ELR (cell line): ENCODE measurements at places on chromosomes 2 and 18.

- no peak for DNase-seq
Observed at GRCh38 chr2:96664366-96664925, 21.9 kb downstream of the FER1L5 start.

- peak; percentile 56 for DNase-seq
Observed at GRCh38 chr18:72762515-72763122, 105.2 kb downstream of the NETO1 start.

GRCh38 chr18:51350081-51350480 is 152.6 kb upstream of the MEX3C start:
- no peak for DNase-seq

- DNase-seq = peak; percentile 62
Observed at GRCh38 chr2:147782141-147782930, 62.5 kb upstream of the ACVR2A start.

DNA sequence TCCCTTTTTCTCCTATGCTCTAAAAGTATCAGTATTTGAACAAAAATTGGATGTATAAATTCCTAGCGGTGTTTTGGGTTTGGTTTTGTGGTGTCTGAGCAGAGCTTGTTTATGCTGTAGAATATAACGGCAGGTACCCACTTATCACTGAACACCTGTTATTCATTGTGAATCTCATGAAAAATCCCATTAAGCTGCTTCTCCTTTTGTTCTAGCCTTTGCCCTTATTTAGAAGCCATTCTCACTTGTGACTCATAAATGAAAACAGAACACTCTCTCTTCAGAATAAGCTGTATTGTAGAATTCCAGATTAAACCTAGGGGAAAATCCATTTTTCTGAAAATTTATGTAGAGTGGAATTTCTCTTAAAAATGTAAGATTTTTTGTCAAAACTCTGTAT is 104.0 kb downstream of the PRPF40A start:
- no peak for DNase-seq

DNA sequence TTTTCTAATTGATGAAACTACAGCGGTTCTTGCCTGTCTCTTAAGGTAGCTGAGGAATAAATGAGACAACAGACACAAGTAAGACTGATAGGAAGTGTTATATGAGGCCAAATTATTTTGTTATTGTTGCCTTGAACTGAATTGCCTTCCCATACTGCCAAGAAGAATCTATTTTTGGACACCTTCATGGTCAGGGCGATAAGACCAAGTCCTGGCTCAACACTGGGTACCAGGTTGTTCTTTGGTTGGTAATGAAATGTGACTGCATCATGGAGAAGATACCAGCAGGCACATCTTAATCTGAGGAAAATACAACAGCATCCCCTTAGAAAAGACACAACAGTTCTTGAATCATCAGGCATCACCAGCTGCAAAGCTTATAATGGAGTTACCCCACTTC is 23.7 kb downstream of the MSGN1 start:
- no peak for DNase-seq

DNA sequence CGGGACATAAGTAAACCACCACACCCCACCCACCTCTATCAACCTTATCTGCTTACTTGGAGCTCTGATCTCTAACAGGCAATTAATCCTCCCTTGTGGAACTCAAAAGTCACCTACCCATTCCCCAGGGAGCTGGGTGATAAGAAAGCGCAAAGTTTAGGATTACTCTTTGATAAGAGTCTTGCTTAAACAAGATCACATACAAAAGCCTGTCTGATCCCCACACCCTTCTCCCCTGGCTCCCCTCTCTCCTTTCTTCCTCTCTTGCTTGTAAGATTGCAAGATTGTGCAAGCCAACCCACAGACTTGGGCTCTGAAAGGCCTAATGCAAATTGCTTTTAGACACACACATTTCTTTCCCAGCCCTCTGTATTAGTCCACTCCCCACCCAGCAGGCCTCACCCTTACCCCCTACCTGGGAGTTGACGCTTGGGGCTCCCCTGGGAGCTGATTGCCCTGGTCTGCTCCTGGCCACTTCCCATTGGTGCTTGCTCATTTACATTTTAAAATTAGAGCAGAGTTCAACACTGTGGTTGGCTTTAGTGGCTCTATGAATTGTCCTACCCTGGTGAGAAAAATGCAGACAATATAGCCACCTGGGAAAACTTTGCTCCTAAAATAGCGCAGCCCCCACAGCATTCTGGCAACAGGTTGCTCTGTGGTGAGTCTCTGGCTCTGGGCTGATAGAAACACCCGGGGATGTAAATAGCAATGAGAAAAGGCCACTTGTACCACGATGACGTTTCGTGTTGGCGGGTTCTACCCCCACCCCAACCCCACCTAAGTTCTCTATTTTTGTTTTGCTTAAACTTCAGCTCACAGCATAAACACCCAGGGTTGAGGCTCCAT is 92.8 kb upstream of the MSH2 start:
- no peak for DNase-seq

DNA sequence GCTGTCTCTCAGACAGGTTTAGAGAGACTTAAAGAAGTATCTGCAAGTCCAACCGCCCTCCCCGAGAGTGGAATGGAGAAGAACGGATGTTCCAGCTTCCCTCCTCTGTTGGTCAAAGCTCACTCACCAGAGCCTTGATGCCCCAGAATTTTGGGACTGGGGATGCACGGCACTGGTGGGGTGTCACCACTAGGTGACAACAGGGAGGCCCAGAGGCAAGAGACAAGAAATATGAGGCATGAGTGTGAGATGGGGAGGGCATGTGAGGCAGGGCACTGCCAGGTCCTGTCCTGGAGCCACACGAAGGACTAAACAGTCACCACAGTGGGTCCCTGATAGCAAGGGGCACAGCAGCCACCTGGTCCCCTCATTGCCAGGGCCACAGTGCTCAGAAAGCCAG is 35.1 kb upstream of the SH3BP4 start:
- no peak for DNase-seq

GRCh38 chr2:159155320-159155719 is 131.2 kb downstream of the WDSUB1 start:
- DNase-seq = no peak

DNA sequence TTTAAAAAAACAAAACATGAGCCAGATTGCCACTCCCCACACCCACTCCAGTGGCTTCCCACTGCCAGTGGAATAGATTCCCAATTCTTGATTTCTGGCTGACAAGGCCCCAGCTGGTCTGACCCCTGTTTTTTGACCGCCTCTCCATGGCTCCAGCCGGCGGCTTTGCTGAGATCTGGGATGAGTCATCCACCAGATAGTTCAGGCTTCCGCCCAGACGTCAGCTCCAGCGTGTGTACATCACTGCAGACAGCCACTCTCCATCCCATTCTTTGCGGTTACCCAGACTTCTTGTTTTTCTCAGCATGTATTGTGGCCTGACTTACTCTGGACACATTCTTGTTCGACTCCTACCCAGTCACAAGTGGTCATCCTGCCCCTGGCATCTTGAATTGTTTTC is 227.9 kb downstream of the GBX2 start:
- DNase-seq = peak; percentile 69

DNA sequence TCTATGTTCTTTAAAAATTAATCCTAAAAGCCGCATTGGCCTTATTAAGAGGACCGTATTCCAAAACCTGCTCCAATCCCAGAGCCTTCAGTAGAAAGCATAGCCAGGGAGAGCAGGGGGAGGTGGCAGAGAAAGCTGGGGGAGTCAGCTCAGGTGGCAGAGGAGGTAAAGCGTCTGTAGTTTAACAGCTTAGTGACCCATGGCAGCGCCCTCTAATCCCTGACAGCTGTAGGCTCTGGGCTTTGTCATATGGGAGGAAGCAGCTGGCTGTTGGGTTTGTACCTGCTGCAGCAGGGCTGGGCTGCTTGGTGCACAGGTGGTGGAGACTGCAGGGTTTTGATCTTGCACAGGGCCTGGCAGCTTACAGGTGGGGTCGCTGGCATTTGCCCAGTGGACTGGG is 50.6 kb downstream of the THNSL2 start:
- DNase-seq = no peak

DNA sequence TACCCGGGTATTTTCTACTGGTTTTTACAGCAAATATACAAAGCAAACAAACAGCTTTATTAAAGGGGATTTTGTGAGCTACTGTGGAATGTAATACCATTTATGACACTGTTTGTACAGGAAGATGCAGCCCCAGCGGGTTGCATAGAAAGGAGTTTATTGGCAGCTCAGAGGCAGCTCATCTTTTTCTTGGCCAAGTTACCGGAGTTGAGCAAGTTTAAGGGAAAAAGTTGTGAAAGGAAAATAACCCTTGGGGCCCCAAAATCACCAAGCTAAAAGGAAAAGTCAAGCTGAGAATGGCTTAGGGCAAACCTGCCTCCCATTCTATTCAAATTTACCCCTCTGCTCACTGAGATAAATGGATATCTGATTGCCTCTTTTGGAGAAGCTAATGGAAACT is 60.8 kb downstream of the MOB4 start:
- DNase-seq = no peak

DNA sequence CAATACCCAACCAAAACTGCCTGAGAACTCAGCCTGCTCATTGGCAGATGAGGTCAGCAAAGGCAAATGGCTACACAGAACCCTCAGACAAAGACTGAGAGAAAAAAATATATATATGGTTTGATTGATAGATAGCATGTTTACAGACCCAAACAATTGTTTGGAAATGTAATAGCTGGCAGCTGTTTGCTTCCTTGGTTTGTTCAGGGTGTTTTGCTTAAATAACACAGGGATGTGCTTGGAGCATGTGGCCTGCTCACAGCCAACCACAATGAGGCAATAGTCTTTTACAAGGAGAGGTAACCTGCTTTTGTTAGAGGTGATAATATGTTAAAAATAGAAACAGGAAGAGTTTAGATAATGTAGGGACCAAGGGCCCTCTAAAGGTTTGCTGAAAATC is 84.5 kb downstream of the PDK1 start:
- DNase-seq = peak; percentile 35

DNA sequence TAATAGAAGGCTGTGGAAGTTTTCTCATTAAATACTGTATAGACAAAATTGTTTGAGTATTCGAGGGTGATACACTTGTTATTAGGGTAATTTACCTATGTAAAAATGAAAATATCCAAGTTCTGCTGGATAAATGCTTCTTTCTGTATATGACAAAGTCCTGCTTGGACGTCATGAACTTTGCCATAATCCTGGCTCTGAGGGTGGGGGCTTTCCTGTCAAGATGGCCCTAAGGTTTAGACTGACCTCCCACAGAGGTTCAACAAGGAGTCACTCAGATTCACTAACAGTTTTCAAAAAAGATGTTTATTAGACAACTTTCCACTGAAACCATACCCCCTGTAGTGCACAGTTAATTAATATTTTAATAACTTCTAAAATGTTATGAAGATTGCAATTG is 52.5 kb upstream of the NABP1 start:
- no peak for DNase-seq

DNA sequence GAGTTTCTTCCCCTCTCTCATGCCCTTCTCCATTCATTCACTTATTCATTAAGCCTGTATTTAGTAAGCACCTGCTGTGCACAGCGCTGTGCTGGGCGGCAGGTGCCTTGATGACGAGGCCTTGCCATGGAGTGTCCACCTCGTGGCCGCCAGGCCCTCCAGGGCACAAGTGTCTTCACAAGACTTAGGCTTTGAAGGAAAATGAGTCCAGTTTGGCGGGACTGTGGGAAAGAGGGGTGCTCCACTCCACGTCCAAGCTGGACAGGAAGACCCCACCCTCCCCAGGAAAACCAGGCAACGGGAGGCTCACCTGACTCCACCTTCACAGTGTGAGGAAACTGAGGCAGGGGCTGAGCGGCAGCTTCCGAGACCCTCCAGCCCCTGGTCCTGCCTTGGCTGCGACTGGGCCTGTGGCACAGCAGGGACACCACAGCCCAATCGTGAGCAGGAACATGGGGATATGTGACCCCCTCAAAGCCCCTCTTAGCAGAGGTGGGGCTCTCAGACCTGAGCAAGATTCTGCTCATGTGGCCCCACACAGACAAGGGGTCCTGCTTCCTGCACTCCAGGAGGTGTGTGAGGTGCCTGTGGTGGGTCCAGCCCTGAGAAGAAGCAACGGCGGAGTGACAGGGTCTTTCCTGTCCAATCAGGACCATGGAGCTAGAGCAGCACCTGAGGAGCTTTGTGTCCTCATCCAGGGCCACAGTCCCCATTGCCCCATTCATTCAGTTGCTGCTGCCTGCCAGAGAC is 110.3 kb upstream of the ODC1 start:
- no peak for DNase-seq

- no peak for DNase-seq
Observed at GRCh38 chr2:10357193-10358169, 54.8 kb downstream of the HPCAL1 start.

DNA sequence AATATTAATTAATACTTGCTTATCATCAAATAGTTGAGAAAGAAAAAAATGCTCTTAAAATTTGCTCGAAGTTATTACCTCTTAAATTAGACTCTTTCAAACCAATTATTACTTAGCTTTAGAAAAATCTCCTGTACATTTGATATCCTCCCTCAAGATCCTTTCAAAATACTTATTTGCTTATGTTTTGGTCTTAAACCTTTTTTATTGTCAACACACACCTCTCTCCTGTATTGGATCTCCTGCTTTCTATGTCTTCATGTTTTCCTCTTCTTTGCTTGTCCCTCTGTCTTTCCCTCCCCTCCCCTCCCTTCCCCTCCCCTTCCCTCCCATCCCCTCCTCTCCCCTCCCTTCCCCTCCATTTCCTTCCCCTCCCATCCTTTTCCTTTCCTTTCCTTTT is 14.0 kb downstream of the OSBPL6 start:
- no peak for DNase-seq

DNA sequence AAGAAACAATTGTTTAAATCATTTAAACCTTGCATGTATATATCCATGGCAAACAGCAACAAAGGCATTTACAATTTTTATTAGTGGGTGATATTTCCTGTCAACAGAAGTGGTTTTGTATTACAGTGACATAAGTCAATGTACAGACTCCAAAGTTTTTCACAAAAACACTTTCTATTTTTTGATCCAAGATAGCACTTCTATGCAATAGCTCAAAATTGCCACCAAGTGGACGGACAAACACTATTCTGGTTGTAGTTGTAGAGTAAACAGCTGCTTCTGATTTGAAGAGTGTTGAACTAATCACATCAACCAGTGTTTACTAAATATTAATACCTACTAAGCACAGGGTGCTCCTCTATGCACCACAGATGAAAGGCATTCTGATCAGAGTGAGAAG is 421.4 kb downstream of the NCKAP5 start:
- DNase-seq = peak; percentile 54

DNA sequence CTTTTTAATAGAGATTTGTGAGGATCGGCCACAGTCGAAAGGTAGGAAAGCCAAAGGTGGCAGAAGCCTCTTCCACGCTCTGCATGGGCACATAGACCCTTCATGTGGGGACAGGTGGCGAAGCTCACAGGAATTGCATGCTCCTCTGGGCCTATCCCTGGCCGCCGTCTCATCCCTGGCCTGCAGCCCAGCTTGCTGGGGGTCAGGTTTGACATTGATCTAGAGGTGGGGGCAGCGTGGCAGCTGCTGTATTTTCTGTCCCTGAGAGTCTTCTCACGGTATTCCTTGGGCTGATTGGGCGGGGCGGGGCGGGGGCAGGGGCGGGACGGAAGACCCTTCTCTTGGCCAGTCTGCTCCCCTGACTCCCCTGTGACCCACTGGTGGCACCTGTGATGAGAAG is 48.9 kb downstream of the STK25 start:
- no peak for DNase-seq

DNA sequence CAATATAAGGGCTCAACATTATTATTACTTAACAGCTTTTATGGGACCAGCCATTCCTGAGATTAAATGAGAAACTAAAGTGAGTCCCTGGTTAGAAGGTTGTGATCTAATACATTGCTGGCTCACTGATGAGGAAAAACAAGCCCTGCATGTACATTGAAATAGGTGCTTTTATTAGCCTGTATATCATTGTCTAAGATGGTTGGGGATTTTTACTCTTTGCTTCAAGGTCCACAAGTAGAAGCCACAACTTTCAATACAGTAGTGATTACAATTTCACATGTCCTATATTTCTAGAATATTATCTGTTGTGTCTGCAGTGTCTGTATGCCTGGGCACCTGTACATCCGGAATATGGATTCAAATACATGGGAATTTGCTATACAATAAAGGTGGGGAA is 104.1 kb upstream of the FZD5 start:
- DNase-seq = no peak
